ENCODE measurements at places on chromosomes 3 and 15.

DNA sequence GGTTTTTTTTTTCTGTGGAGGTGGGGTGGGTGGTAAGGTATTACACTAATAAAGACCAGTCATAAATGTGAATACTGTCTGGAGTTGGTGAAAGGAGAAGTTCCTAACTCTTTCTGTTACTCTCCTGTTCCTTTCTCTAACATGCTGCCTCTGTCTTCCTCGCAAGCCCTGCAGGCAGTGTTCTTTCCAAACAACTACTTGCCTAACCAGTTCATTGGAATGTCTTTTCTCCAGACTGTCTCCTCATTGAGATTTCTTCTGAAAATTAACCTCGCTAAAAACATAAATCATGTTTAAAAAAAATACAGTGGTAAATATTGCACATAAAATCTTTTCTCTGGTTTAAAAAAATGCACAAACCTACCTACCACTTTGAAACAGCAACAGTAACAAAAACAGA, 135.2 kb downstream of the TP63 start:
- no peak for DNase-seq

- no peak for DNase-seq
Measured at GRCh38 chr3:57164217-57164656, 916 bp downstream of the IL17RD start.

- DNase-seq = peak; percentile 45
Measured at GRCh38 chr3:88807491-88808105, 299.8 kb upstream of the EPHA3 start.

GRCh38 chr3:107690522-107691138, 167.9 kb downstream of the BBX start:
- DNase-seq = peak; percentile 67

- DNase-seq = peak; percentile 4
Measured at GRCh38 chr15:91224755-91225380, 124.8 kb downstream of the SV2B start.

GRCh38 chr3:143356839-143357238, 237.3 kb downstream of the CHST2 start:
- no peak for DNase-seq

All from fibroblast of gingiva (primary cell).